ENCODE measurements at places on chromosomes 12 and 14.
A peak's percentile ranks its signal among the peaks of the same experiment; 100 is the strongest.

- no peak for DNase-seq
Measured at GRCh38 chr14:73426877-73427276, 31.5 kb downstream of the NUMB start.

- no peak for DNase-seq
Measured at GRCh38 chr14:76065519-76065918, 80.0 kb downstream of the IFT43 start.

DNA sequence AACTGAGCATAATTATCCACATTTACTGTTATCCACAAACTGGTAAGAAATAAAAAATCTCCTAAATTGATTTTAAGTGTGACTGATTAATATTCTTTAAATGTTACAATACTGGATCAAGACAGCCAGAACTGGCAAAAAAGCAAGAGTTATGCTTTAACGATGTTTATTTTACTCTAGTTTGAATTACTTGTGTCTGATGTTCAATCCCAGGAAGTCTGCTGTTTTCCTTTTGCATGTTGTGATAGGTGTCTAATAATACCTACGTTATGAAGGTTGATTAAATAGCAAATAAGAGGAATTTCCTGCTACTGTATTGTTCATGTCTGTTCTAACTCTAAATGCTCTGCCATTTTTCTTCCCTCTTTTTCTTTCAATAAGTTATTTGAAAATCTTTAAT is 34.4 kb upstream of the OTOGL start:
- no peak for DNase-seq

DNA sequence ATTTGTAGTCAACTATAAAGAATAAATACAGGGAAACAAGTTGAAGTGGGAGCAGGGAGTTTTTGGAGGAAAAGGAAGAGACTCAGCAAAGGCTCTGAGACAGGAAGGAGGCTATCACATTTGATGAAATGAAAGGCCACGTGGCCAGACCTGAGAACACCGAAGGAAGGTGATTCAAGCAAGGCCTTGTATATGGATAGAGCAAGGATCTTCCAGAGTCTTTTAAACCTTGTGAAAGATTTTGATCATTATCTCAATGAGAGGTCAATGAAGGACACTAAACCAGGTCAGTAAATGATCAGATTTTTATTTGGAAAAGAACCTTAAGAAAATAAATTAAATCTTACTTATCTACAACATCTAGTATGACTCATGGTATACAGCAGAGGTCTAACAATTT is 523.5 kb downstream of the SLC16A7 start:
- DNase-seq = no peak

DNA sequence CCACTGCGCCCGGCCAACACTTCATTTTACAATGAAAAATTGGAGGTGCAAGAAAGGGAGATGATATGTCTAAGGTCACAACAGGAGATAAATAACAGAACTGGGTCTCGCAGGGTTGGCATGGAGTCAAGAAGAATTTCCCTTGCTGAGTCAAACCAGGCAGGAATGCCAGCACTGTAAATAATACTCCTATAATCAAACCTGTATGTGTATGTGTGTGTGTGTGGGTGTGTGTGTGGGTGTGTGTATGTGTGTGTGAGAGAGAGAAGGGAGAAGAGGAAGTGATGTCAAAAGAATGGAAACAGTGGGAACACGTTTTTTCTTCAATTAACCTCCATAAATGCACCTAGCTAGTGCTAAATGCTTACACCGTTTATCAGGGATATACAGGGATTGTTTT is 70.4 kb downstream of the TMEM116 start:
- DNase-seq = no peak

DNA sequence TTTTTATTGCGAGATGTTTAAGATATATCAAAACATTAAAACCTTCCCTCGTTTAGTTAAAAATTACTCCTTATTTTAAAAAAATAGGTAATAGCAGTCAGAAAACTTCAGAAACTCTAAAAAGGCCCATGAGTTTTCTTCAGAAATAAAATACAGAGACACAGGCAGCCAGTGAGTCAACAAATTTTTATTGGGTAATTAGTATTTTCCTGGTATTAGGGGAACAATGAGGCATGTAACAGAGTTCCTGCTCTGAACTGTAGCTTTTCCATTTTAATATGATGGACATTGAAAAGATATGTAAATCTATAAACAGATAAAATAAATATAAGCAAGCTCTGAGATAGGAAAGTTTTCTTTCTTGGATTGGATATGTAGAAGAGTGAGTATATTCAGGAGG is 399 bp upstream of the ZNF705A start:
- no peak for DNase-seq

GRCh38 chr14:71355324-71356201 is 448.3 kb downstream of the PCNX1 start:
- DNase-seq = no peak

DNA sequence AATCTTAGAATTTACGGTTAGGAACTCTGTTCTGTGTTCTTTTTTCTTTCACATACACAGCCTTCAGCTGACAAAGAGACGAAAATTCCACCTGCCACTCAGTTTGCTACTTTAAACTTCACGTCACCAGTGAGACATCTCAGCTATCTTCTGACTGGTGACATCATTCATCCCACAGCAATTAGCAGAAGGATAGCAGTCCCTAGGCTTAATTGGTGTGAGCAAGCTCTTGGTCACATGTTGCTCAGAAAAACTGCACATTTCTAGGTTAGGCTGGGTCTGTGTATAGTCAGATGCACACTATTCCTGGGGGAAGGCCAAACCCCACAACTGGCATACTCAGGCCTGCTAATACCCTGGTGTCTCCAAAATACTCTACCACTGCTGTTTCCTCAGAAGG is 23.9 kb downstream of the SLC7A7 start:
- DNase-seq = no peak

DNA sequence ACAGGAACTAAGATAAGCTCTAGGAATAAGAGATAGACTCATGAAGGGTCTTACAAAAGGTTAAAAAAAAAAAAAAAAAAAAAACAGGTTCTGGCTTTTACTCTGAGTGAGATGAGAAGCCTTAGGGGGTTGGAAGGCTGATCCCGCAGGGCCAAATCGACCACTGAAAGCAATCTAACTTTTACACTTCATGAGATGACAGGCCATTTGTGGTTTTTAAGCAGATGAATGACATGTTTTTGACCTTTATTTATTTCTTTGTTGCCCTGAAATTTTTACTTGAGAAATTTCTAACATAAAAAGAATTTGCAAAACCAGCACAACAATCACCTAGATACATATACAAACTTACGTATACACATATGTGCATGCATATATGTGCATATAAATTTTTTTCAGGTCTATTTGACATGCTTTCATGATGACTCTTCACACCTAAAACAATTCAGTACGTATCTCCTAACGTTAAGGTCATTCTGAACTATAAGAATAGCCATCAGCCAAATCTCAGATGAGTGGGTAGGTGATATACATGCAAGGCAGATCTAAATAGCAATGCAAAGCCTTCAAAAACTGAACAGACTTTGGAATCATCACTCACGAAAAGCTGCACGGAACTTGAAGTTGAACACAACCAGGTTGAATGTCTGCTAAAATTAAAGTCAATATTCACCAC is 87.0 kb downstream of the R3HDM2 start:
- no peak for DNase-seq

DNA sequence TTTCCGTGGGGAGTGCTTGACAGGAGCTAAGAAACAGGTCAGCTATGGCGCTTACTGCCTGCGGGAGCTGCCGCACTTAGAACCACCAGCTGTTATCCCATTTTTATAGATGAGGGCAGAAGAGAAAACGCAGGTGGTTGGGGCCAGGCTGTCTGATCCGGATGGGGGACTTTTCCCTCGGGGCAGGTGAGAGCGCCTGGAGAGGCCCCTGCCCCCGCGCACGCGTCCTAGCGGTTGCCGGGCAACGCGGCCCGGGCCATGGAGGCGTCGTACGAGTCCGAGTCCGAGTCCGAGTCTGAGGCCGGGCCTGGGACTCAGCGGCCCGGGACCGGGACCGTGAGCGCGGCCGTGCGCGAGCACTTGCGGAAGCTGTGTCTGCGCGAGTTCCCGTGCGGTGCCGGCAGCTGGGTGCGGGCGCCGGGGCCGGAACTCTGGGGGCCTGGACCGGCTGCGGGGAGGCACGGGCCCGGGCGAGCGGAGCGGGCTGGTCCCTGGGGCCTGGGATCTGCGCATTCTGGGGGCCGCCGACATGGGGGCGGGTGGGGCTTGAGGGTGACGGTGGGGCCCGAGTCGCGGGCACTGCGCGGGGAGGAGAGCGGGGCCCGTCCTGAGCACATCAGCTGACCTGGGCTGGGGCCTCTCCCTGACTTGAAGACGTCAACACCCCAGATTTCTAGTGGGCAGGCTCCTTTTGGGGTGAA is at the start of gene LRRC43:
LRRC43 (plus strand) TSS at position 237 of the 701 bp plus-strand sequence; CDS start at position 259, 22 bp downstream.
- peak; percentile 22 for DNase-seq

DNA sequence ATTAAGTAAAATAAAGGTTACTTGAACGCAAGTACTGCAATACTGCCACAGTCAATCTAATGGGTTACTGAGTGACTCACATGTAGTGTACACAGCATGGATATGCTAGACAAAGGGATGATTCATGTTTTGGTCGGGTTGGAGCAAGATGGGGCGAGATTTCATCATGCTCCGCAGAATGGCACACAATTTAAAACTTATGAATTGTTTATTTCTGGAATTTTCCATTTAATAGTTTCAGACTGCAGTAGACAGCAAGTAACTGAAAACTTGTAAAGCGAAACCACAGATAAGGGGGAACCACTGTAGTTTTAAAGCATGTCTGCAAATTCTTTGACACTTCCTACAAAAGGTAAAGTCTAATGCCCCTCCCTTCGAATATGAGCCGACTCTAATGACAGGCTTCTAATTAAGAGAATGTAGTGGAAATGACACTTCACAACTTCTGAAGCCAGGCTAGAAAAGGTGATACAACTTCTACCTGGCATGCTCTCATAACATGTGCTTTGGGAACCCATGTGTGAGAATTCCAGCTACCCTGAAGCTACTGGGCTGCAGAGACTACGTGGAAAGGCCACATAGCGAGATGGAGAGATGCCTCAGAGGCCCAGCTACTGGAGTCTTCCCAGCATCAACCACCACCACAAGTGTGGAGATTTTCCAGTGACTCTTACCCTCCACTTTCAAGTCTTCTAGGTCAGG is 13.9 kb upstream of the TCP11L2 start:
- DNase-seq = no peak

DNA sequence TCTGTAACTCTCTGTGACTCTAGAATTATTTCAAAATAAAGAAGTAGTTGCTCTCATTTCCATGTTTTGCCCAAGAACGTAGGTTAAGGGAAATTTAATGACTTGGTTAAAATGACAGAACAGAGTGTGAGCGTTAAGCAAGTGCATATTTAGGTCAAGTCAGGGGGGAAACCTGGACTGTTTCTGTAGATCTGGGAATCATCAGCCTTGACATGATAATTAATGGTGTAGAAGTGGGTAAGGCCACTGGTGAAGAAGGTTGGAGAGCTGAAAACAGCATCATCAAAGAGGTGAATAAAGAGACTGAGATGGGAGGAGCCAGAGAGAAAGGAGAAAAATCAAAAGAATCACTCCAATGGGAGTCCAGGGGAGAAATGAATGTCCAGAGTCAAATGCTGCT is 49.4 kb upstream of the STK38L start:
- no peak for DNase-seq

DNA sequence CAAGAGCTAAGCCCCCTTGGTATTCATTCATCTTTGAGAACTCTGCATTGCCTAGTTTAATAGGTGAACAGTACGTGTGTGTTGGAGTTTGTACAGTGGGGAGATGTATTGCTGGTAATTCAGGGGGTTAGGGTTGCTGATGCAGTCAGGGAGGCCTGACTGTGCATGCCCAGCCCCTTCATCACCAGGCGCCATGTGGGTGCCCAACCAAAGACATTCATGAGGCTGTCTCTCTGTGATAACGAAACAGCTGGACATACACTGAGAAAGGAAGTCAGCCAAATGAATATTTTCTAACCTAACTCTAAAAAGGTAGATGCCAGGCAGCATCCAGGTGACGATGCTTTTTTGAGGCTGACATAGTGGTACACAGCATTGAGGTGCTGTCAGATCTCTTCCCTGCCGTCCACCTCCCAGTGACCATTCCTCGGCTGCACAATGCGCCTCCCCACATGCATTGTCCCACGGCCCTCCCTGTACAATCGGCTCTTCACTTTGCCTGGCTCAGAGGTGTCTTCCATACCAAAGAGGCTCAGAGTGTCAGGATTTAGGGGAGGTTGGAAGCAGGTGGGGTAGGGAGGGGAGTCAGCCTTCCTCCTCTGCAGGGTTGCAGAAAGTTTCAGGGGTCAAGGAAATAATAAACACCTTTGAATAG is 19.0 kb downstream of the EML1 start:
- DNase-seq = no peak

GRCh38 chr14:65478017-65478416 is 65.5 kb downstream of the FUT8 start:
- DNase-seq = no peak

DNA sequence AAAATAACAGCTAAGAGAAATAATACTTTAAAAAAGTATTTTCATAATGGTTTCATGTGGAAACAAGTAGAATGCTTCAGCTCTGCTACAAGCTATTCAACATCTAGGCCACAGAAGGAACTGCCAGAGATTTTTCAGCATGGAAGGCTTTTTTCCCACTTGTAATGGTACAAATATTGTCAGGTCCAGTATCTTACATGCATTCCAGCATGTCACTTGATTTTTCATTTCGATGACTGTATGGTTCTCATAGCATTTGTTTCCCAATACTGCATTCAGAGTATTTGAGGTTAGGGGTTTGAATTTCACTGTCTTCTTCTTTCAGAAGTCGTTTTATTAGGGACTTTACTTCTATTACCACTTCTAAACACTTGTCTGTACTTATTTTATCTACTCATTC is 1701.5 kb upstream of the FLRT2 start:
- DNase-seq = no peak

GRCh38 chr12:121110211-121110940 is 22.3 kb upstream of the P2RX7 start:
- peak; percentile 63 for DNase-seq

GRCh38 chr12:46533723-46534122 is 161.2 kb upstream of the SLC38A2 start:
- DNase-seq = no peak

- DNase-seq = no peak
Measured at GRCh38 chr12:69932676-69933552, 107.9 kb downstream of the MYRFL start.

DNA sequence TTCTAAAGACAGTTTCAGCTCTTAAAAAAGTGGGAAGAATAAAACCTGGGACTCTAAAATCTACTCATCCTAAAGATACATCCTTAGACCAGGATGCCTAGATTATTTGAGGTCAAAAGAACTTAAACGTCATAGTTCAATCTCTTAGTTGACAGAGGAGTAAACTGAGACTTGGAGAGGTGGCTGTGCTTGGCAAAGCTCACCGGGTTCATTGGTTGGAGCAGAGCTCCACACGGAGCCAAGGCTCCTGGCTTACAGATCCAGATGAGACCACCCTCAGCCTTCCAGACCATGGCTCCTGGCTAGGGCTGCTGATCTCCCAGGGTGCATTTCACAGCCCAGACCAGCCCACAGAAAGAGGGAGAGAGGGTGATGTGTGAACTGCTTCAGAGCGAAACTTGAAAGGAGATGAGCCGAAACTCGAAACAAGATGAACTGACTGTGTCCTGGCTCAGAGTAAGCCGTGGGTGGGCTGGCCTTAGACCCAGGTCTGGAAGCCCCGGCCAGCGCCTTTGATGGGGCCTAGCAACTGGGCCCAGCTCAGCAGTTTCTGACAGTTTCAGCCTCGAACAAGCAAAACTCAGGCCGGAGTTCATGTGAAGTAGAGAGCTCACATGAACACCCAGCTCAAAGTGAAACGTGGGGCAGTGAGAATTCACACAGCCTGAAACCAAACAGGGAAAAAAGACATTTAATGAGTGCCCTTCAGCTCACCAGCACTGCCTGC is 1044.8 kb downstream of the BCL11B start:
- DNase-seq = no peak

- DNase-seq = no peak
Measured at GRCh38 chr12:57592551-57593165, 1.7 kb downstream of the PIP4K2C start.
